Peyer's patch (tissue), 4 donors: ENCODE measurements at places on chromosomes 5 and 9. TPM values are rescaled to one million over a fixed set of nuclear protein-coding genes. Genes with fewer than 3 reads are reported as not detected.

GM2A gene
- 27.2 TPM for total RNA-seq

SEMA5A gene
- 11.6 TPM for total RNA-seq

FOXD4 gene
- not detected for total RNA-seq

HTR4 gene
- 42.7 TPM for total RNA-seq

CCDC183 gene
- total RNA-seq: 69.9 TPM

PCDHB3 gene
- 4.1 TPM for total RNA-seq

MAST4 gene
- total RNA-seq: 20.5 TPM

LIFR gene
- 10.7 TPM for total RNA-seq

C9orf152 gene
- total RNA-seq: 9.2 TPM

LAMC3 gene
- total RNA-seq: 1.6 TPM

PAEP gene
- total RNA-seq: not detected

GRXCR2 gene
- not detected for total RNA-seq

PCDHA11 gene
- 0.27 TPM for total RNA-seq

FSTL4 gene
- 0.27 TPM for total RNA-seq

RAB3C gene
- total RNA-seq: not detected

TAF1L gene
- not detected for total RNA-seq

TMEM174 gene
- not detected for total RNA-seq

DNA sequence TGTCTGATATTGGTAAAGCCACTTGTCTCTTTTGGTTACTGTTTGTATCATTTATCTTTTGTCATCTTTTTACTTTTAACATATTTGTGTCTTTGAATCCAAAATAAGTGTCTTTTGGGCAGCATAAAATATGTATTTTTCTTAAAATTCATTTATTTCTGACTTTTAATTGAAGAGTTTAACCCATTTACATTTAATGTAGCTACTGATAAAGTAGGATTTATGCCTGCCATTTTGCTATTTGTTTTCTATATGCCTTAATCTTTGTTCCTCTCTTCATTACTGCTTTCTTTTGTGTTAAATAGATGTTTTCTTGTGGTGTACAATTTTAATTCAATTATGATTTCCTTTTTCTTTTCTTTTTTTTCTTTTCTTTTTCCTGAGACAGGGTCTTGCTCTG lies 60.9 kb downstream of the ESM1 start:
- no peak for DNase-seq

DNA sequence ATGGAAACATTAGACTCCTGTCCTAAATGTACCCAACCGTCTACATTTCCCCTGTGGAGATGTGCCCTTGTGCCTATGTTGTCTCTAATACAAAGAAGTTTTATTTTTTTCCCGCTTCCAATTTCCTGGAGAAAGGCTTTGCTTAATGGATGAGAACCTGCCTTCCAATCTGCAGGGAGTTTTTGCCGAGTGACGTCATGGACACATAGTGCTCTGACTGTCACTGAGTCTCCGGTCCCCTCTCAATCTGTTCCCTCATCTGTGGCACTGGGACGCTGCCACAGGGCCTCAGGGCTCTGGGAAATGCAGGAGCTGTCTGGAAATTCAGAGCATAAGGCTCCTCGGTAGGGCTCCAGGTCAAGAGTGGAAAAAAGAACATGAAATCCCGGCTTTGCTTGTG lies 144.8 kb downstream of the PDZD2 start:
- no peak for DNase-seq

DNA sequence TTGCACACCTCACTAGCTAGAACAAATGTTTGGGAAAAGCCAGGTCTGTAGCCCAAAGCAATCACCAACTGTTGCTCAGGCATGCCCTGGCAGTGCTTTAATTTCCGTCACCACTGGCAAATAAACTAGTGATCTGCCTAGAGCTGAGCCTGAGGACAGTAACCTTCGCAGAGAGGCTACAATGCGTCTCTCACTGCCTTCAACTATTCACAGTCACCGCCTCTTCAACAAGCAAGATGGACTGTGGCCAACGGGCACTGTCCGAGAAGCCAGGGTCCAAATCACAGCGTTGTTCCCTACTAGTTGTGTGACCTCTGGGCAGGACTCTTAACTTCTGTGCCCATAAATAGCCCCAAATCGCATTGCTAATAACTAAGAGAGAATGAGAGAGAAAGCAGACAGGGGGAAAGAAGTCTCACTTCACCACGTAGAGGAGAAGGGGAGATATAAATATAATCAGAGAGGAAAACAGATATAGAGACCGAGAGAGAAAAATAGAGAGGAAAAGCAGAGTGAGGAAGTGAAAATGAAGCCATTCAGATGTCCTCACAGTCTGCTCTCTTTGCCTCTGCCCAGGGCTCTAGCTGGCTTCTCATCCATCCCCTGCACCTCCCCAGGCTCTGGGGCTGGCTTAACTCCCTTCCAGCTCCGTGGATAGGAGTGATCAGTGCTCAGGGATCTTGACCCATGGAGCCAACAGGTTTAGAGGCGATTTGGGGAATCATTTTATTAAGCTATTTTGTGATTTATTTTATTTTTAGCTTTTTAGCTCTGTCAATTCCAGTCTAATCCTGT lies 157.9 kb downstream of the ZDHHC21 start:
- no peak for DNase-seq

GRCh38 chr5:72121780-72122445 lies 14.6 kb downstream of the MAP1B start:
- DNase-seq: no peak

- no peak for DNase-seq
Measured at GRCh38 chr5:93088592-93089389, 492.2 kb downstream of the NR2F1-AS1 start.

DNA sequence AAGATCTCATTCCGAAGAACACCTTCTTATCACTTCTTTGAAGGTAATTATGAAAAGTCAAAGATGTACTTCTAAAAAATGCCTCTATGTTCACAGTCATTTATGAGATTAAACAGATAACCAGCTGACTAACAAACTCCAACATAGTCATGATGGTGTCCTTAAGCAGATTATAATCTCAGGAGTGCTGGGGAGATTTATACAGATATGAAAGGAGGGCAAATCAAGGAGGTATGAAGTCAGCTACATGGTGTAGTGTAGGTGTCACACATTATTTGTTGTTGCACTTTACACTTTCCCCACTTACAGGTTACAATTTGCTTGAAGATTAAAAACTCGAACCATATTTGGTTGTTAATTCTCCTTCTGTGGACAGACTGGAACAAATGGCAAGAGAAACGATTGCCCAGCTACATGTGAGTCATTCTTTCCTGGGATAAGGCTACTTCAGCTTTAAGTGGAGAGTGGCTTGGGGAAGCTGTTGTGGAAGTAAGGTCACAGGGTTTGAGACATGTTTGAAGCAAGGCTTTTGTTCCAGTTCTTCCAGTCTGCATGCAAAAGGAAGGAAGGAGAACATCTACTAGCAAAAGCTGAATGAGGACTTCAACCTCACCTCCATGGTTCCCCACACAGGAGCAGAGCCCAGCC lies 320.1 kb downstream of the ADGRV1 start:
- DNase-seq: no peak

- no peak for DNase-seq
Measured at GRCh38 chr9:134721344-134721743, 79.7 kb downstream of the COL5A1 start.

DNA sequence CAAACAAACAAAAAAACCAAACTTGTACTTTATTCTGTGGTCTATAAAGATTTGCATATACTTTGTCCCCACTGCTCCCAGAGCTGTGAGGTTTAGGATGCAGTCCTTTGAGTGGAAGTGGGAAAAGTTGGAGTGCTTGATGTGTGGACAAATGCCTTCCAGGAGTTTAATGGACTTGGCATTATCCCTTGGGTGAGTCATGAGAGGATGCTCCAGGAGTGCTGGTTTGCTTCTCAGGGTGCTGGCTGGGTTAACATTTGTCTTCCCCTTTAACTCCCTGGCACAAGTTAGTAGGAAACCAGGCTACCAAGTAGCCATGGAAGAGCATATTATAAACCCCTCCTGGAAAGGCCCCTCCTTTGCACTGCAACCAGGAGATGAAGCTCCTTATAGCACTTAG lies 417.4 kb upstream of the RIOK2 start:
- no peak for DNase-seq

DNA sequence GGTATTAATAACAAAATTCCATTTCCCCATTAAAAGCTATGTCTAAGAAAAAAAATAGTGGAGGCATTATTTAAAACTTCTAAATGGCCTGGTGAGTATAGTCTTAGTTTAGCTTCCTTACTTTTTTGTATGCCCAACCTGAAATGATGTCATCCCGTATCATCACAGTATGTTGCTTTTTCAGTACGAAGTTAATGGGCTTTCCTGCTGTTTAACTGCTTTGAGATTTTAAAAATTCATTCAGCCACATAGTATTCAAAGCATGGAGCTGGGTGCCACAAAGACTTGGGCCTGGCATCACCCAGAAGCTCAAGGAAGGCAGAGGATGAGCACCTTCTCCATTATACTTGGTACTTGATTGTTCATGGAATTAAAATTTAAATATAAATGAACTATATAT lies 7.4 kb downstream of the F2RL2 start:
- DNase-seq: no peak

- DNase-seq: no peak
Measured at GRCh38 chr5:40381676-40382363, 297.9 kb upstream of the PTGER4 start.

- DNase-seq: no peak
Measured at GRCh38 chr5:52531105-52531504, 256.6 kb upstream of the ITGA1 start.

DNA sequence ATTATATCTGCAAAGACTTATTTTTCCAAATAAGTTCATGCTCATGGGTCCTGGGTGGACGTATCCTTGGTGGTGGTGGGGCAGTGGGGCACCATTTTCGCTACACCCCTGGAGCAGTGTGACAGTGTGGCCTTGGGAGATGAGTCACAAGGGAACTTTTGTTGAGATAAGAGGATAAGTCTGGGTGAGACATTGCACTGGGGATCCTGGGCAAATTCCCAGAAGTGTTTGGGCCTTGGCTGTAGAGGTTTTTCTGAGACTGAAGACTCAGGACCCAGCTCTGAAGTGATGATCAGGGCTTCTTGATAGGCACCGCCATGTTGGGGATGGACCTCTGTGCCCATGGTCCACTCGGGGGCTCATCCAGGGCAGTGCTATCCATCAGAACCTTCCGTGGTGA lies 149.4 kb downstream of the MACROH2A1 start:
- DNase-seq: no peak

DNA sequence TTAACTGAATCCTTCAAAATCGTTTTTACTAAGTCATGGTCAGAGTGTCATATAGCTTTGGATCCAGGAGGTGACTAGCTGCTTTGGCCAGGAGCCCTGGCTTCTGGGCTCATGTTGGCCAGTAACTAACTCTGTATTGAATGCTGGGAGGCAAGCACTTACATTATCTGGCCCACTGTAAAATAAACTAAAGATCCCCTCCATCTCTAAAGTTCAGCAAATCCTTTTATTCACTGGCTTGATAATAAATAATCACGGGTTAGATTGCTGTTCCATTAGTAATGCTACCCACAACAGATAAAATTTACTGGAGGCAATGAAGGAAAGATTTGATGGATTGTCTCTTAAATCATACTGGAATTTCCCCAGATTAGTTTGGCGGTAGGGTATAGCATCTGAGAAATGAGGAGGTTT lies 382.2 kb upstream of the TLE4 start:
- no peak for DNase-seq

- no peak for DNase-seq
Measured at GRCh38 chr9:113290052-113290607, 13.0 kb downstream of the RNF183 start.

DNA sequence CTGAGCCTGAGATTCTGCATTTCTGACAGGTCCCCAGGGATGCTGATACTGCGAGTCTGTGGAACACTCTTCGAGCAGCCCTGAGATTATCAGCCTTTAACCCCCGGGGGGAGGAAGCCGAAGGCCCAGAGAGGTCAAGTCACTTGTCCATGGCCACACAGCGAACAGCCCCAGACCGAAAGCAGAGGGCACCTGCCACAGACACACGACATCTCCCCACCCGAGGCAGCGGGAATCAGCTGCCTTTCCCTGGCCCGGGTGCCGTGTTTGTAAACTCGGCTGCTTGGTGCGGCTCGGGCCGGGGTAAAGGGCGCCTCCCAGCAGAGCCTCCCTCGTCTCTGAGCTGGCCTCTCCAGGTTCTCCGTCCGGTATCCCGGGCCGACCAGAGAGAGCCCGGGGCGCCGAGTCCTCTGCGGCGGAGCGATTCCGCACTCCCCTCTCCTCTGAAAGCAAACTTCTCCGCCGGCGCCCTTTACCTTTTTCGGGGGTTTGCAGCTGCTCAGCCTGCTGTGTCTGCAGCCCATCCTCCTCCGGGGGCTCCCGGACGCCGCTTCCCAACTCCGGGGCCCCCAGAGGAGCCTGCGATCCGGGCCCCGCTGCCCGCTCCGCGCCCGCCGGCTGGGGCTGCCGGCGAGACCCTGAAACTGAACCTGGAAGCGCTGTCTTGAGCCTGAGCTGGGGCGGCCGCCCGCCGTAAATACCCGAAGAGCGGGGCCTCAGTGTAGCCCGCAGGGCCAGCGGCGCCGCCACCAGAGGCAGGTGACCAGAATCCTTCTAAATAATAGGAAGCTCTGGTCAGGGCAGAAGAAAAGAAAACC lies at the start of gene CCDC69:
Gene CCDC69, minus strand, starts transcription at position 646 of the 818 bp plus-strand sequence. Its CDS starts 122 bp downstream, at position 524.
- peak; percentile 76 for DNase-seq

GRCh38 chr9:36119476-36119875 lies 17.1 kb upstream of the GLIPR2 start:
- DNase-seq: no peak

DNA sequence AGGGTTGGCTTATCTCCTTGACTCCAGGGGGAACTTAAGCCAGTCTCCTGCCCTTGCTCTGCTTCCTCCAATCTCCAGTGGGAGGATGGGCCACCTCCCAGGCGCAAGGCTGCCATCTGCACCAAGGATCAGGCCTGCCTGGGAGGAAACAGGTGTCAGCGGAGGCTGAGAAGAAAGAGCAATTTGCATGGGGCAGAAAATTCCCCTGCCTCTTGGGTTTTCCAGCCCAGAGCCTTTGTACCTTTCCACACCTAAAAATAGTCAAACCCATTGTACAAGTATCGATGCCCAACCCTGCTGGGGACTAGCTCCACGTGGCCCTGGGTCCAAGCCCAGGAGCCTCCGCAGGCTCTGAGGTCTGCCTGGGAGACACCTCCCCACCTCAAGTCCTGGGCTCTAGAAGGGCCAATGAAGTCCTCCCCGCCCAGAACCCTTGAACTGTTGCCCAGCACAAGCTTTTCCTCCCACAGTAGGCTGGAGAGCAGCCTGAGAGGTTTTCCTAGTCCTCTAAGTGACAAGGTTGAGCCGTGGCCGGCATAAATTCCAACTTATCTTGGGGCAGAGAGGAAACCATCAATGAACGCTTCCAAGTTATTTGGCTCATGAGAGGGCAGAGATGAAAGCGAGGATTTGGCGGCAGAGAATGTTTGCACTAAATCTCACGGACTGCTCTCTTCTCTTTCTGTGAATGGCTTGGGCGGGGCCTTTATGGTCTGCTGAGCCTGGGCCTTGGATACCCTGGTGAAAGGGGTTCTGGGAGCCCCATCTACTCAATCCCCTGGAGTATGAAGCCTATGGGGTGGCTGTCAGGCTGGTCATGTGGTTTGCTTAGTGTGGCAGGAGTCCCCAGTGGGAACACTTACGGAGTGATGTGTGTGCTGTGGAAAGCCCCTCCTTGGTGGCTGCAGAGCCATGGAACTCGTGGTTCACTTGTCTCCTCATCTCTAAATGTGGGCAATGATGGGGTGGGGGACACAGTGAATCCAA lies 15.6 kb downstream of the JADE2 start:
- no peak for DNase-seq
